ENCODE measurements at places on chromosomes 2 and 18. TPM values are rescaled to one million over a fixed set of nuclear protein-coding genes. Genes with fewer than 3 reads are reported as not detected.

Gene PLGLB1
- 1.1 TPM for total RNA-seq

Gene NDUFS1
- 91.6 TPM for total RNA-seq

Gene CNTNAP5
- total RNA-seq, result 2.5 TPM

Gene LIPG
- under 0.01 TPM for total RNA-seq

Gene NEDD4L
- total RNA-seq, result 52.0 TPM

Gene CD8B
- not detected for total RNA-seq

Gene FOXI3
- not detected for total RNA-seq

Gene SPC25
- not detected for total RNA-seq

GRCh38 chr2:88187038-88187676, 17.0 kb downstream of the THNSL2 start:
- DNase-seq, result peak; percentile 81

DNA sequence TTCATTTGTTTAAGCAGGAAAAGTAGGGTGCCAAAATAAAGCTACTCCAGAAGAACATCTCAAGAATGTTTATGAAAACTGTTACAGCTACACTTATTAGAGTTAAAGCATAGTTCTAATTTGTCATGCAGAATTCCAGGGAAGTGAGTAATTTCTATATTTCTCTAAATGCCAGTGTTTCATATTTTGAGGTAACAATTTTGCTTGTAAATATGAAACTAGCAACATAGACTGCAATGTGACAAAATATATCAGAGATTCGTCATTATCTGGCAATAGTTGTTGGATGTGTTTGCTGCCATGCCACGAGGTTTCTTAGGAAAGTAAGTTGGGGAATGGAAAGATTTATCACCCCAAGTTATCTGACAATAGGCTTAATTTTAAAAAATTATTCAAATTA, 424.1 kb upstream of the ZEB2 start:
- DNase-seq, result no peak

DNA sequence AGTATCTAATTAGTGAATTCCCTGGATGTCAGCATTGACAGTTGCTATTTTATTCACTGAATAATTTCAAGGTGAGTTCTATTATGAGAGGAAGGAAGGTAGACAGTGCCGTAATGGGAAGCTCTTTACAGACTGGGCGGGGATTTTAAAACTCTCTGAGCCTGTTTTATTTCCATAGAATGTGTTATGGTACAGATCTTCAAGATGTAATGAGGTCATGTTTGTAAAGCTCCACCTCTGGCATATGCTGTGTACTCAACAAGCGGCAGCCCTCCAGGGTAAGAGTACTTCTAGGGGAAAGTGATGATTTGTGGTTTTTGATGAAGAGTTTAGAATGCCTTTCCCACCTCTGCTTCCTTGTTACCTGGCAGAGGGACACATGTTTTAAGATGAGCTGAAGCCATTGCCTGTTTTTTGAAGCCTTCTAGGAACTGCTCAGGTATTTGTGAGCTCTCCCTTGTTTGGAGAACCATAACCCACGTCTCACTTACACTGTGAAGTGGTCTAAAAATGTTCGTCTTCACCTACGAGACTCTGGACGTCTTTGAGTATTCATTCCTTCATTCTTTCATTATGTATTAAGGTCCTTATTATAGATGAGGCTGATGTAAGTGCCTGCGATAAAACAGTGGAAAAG, 251.2 kb downstream of the PTGR3 start:
- no peak for DNase-seq

DNA sequence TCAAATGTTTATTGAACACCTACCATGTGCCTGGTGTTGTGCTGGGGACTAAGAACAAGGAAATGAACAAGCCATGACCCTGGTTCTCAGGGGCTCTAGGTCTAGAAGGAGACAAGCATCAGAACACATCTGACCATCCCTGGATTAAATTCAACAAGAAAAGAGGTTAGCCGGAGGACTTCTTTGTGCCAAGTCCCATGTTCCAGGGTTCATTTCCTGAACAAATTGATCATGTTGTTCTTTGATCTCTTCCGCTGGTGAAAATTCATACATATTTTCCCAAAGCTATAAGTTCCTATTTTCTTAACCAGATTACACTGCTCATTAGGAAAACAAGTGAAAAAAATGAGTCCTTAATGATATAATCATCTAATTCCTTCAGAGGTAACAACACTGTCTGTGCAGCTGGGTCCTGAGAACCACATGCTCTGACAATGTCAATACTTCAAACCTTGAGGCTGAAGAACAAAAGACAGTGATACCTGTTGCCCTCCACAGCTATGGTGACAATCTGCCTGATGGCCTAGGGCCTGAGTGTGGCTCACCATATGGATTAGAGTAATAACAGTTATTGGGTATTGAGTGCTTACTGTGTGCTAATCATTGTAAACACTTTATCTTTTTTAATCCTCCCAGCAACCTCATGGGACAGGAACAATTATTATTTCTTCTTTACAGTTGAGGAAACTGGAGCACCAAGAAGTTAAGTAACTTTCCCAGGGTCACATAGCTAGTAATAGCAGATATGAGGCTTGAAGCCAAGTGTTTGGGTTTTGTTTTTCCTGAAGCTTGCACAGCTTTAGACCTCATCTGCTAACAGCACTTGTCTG, 24.6 kb upstream of the INO80C start:
- DNase-seq, result no peak

GRCh38 chr2:240151477-240152031, 11.1 kb upstream of the OTOS start:
- DNase-seq, result no peak

- DNase-seq, result no peak
Measured at GRCh38 chr2:109615637-109616144, 1.5 kb downstream of the SOWAHC start.

- DNase-seq, result no peak
Measured at GRCh38 chr2:204364860-204365535, 180.3 kb upstream of the PARD3B start.

- no peak for DNase-seq
Measured at GRCh38 chr2:23645230-23645808, 260.3 kb downstream of the KLHL29 start.

DNA sequence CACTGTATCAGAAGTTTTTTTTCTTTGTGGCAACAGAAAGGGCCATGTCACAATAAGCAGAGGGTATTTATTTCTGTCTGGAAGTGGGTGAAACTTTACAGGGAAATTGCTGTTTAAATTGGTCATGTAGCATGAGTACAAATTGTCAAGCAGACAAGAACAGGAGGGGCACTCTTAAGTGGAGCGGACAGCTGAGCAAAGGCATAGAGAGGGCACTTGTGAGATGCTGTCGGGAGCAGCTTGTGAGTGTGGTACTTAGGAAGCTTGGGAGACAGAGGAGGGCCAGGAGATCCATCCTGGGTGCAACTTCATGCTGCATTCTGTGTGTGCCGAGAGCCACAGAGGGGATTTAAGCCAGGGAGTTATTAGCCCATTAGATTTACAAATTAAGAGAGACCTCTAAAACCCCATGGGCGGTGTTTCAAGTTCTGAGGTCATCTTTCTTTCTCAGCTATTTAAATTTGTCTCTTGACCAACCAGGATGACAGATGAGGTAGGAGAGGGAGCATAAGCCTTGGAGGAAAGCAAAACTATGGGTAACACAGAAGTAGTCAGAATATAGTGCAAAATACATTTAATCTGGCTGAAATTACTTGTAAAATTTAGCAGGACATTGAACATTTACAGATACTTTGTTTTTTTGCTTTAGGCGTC, 30.4 kb downstream of the INPP4A start:
- DNase-seq, result peak; percentile 17

DNA sequence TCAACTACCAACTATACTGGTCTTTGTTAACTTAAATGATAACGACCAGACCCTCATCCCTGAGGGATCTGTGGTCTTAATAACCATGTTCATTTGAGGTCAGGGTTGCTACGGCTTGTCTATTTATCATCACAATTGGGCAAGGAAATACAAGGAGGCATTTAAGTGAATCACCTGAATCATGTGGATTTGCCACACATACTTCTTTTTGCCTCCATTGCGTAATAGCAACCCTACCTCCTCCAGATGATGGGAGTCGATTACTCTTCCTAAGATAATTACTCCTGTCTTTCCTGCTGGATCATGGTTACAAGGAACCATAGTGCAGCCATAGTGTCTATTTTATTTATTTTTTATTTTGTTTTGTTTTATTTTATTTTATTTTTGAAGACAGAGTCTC, 42.2 kb downstream of the TAF4B start:
- no peak for DNase-seq

DNA sequence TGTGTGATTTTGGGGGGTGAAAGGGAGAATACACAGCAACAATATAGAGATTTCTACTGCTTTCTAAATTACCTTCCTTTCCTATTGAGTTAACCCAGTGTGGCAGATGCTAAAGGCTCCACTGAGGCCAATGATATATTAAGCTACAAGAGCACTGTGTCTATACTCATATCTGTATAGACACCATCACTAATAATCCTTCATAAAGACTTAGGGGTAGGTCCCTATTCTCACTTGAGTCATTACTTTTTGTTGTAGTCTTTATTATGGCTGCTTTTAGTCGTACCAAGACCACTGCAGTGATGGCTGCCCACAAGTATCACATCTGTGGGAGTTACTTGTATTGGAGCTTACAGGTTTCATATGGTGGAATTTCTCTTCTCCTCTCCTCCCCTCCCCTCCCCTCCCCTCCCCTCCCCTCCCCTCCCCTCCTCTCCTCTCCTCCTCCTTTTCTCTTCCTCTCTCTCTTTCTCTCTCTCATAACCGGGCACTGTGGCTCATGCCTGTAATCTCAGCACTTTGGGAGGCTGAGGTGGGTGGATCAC, 637.6 kb downstream of the ADCYAP1 start:
- no peak for DNase-seq

- DNase-seq, result no peak
Measured at GRCh38 chr2:235357881-235358280, 136.0 kb upstream of the AGAP1 start.

DNA sequence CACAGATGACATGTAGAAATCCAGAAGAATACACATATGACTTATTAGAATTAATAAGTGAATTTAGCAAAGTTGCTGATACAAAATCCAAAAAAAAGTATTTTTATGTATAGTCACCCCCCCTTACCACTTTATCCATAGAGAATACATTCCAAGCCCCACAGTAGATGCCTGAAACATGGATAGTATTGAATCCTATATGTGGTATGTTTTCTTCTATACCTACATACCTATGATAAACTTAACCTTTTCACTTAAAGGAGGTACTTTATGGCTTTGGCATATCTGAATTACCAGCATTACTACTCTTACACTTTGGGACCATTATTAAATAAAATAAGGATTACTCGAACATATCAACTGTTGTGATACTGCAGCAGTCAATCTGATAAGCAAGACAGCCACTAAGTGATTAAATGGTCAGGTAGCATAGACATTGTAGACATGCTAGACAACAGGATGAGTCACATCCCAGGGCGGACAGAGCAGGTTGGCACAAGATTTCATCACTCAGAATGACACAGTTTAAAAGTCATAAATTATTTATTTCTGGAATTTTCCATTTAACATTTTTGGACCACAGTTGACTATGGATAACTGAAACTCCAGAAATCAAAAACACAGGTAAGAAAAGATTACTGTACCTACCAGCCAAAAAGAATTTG, 208.2 kb upstream of the CHAC2 start:
- DNase-seq, result no peak

DNA sequence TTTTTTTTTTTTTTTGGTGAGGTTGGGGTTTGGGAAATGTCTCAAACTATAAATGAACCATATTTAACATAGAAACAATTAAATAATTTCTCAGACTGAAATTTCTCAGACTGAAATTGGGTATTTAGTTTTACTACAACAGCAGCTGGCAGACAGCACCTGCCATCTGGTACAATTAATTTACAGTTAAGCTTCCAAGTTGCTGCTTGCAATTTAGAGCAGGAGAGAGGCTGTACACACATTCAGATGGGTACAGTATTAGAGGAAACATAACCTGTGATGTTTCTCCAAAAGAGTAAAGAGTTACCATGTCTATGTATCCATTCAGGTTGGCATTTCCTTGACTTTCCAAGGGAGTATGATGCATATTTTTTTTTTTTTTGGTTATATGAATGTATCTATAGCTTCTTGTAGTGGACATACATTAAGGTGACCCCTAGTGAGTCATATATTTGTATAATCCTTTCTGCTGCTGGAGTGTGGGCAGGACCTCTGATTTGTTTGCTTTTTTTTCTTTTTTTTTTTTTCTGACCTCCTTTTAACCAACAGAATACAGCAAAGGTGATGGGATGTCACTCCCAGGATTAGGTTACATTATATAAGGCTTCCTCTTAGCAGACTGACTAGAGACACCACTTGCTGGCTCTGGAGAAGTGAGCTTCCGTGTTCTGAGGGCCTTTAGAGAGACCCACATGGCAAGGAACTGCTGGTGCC, 201.7 kb downstream of the PTH2R start:
- DNase-seq, result no peak

GRCh38 chr2:54310961-54311360, 54.9 kb upstream of the TSPYL6 start:
- DNase-seq, result no peak

- no peak for DNase-seq
Measured at GRCh38 chr2:143906850-143907249, 613.1 kb downstream of the ZEB2 start.

DNA sequence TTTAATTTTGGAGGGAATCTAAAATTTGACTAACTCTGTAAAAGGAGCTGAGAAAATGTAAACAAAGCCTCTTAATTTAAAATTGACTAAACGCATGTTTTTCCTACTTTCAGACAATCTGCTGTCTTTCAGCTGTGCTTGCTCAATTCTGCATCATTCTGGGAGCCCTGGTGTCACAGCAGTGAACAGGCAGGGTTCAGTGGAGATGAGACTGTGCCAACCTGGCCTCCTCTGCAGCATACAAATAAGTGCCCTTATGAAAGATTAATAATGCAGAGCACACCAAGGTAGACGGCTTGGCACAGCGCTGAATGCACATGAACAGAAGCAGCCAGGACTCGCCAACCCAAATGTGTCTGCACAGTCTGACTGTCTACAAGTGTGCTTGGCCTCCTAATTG, 222.0 kb upstream of the CHAC2 start:
- no peak for DNase-seq

GRCh38 chr2:197673106-197673505, 2.3 kb downstream of the RFTN2 start:
- no peak for DNase-seq

DNA sequence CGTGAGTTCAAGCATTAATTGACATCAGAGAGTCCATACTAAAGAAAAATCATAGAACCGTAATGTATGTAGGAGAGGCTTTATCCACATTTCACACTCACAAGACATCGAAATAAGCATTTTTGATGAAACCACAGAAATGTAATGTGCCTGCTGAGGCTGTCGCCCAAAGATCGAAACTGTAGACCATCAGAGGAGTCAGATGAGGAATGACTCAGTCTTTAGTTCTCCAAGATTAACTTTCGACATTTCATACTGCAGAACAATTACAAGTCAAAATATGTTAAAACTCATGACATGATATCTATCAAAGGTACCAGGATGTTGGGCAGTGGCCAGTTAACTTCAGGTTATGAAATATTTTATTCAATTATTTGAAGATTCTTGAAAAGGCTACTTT, 79.6 kb downstream of the RAB31 start:
- DNase-seq, result no peak
